Stimulated activated naive B cell treated with anti-CD40 and anti-IgM and Interleukin-4, amounts not matched to agents 10 μg/mL and 1 μg/mL and 100 μg/mL, for 72 hours (primary cell): ENCODE measurements at places on chromosomes 13 and 19.
A peak's percentile ranks its signal among the peaks of the same experiment; 100 is the strongest.

DNA sequence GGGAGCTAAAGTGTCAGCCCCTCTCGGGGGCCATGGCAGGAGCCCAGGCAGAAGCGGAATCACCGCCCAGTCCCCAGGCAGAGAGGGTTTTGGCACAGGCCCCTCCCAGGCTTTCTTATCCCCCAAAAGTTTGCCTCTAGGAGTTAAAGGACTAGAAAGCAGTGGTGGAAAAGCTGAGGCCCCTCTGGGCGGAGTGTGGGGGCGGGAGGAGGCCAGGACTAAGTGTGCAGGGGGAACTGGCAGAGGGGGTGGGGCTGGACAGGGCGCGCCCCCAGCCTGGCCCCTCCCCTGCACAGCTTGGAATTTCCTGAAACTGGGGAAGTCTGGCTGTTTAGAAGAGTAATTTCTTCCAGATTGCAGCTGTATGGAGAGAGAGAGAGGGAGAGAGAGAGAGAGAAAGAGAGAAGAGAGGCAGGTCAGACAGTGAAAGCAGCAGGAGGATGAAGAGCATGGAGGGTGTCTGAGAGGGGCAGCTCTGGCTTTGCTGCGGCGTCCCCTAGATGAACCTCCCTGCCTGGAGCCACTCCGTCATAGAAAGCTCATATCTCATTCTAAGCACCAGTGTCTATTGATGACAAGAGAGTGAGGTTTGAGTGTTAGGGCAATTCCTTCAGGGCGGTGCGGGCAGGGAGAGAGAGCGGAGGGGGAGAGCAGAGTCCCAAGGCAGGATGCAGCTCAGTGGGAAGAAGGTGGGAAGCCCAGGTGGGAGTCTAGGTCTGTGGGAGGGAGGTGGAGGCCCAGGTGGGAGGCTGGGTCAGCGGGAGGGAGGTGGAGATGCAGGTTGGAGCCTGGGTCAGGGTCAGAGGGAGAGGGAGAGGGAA, at the start of gene CDC42EP5:
Gene CDC42EP5, minus strand, starts transcription at position 226 of the 821 bp plus-strand sequence. CDS start 7,749 bp downstream, outside the sequence.
- H3K27me3 ChIP-seq, result peaks cover 71% of the 10 kb centered on the region
- H3K27ac ChIP-seq, result no peak within 1 kb of the TSS
- H3K4me1 ChIP-seq, result peaks cover 20% of the 10 kb centered on the region
- H3K36me3 ChIP-seq, result no peaks in the 10 kb centered on the region
- DNase-seq, result no peak
- H3K4me3 ChIP-seq, result no peak within 1 kb of the TSS

DNA sequence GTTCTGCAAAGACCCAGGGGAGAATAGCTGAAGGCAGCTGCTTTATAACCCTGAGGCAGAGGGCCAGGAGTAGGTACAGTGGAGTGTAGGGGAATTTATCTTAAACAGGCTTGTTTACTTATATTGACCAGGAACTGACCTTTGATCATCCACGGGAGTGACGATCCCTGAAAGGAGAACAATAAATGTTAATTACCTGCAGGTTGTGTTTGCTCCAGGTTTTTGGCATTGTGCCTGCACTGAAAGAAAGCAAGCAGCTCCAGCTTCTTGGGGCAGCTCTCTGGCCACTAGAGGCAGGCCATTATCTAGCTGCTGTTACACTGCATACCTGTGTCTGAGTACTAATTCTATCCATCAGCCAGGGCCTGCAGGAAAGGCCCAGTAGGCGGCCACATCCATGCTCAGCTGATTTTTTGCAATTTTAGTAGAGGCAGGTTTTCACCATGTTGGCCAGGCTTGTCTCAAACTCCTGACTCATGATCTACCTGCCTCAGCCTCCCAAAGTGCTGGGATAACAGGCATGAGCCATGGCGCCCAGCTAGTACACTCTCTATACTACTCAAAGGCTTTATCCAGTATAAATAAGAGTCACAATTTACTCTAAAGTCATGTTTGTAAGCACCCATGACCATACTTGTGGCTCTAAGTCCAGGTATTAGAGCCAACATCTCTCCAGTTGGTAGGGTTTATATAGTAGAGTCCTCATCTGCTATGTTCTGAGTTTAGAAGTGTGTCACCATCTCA, 8.5 kb upstream of the ZNF91 start:
- H3K27me3 ChIP-seq, result no peaks in the 10 kb centered on the region
- no peak overlapping the region for H3K27ac ChIP-seq
- H3K4me3 ChIP-seq, result no peak overlapping the region
- no peaks in the 10 kb centered on the region for H3K36me3 ChIP-seq

DNA sequence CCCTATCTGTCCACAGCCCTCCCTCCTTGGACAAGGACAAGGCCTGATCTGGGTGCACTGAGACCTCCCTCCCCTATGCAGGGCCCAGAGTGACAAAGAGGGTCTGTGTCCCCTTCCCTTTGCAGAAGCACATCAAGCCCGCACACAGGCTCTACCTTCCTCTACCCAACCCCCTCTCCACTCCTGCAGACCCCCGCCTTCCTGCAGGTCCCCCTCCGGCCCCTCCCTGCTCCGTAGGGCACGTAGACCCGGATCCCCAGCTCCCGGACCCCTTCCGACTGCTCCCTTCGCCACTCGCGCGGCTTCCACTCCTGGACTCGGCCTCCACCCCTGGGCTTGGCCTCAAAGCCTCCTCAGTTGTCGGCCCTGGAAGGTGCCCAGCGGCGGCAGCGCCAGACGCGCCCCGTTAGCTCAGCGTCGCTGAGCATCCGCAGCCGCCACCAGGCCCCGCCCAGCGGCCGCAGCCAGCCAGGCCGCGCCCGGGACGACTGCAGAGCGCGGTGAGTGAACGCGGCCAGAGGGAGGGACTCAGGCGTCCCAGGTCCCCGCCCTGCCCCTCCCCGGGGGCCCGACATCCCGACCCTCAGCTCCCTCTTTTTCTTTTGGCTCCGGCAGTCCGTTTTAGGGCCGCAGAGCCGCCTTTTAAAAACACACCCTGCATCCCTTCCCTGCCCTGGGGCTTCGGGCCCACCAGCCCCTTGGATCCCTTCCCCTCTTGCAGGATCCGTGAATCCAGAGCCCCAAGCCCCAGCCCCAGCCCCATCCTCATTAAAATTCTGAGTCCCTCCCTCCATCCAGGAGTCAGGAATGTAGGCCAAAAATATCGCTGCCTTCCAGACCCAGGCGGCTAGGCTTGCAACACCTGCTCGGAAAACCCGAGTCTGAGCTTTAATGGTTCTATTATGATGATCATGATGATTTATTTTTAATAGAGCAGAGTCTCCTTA, 1.5 kb upstream of the MYADM start:
- no peaks in the 10 kb centered on the region for H3K27me3 ChIP-seq
- H3K4me1 ChIP-seq, result peaks cover 40% of the 10 kb centered on the region
- peaks cover 4% of the 10 kb centered on the region for H3K36me3 ChIP-seq
- H3K27ac ChIP-seq, result peak overlapping the region; percentile 98

DNA sequence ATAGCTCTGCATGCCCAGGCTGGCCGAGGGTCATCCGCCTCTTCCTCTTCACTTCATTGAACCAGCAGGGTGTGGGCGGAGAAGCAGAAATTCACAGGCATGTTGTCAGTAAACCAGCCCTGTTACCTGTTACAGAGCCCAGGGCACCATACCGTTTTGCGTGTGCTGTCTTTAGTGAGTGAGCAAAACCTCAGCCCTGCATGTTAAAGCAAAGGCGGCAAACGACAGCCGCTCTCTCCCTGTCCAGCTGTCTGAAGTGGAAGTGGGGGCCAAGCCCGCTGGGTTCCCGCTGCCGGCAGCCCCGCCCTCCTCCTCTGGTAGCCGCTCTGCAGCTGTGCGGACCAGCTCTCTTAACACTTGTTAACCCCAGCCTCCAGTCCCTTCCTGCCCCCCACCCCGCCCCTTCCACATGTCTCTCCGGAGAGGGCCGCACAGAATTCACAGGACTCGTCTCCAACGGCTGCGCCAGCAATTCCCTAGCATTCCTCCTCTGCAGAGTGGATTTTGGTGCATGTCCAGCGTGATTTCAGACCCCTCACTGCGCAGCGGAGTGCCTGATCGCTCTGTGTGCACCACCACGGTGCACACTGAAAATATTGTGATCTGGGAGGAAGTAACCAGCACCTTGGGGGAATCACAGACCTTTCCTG, 12.7 kb downstream of the KLHL26 start:
- peak overlapping the region; percentile 87 for H3K27ac ChIP-seq
- H3K4me3 ChIP-seq, result peak overlapping the region; percentile 82
- DNase-seq, result no peak
- peaks cover 29% of the 10 kb centered on the region for H3K4me1 ChIP-seq

DNA sequence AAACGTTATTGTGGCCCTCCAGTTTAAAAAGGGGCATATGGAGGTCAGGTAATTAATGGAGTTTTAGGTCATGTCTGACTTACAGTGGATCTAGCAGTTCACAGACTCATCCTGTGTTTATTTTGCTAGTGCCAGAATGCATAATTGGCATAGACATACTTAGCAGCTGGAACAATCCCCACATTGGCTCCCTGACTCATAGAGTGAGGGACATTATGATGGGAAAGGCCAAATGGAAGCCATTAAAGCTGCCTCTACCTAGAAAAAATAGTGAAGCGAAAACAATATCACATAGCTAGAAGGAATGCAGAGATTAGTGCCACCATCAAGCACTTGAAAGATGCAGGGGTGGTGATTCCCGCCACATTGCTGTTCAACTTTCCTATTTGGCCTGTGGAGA, 610.7 kb downstream of the SLITRK5 start:
- H3K27ac ChIP-seq, result no peak overlapping the region
- no peaks in the 10 kb centered on the region for H3K27me3 ChIP-seq
- H3K4me3 ChIP-seq, result no peak overlapping the region

GRCh38 chr19:1853295-1854038, 5.2 kb upstream of the REXO1 start:
- H3K27ac ChIP-seq, result peak overlapping the region; percentile 73
- peaks cover 13% of the 10 kb centered on the region for H3K36me3 ChIP-seq
- peak; percentile 75 for DNase-seq

DNA sequence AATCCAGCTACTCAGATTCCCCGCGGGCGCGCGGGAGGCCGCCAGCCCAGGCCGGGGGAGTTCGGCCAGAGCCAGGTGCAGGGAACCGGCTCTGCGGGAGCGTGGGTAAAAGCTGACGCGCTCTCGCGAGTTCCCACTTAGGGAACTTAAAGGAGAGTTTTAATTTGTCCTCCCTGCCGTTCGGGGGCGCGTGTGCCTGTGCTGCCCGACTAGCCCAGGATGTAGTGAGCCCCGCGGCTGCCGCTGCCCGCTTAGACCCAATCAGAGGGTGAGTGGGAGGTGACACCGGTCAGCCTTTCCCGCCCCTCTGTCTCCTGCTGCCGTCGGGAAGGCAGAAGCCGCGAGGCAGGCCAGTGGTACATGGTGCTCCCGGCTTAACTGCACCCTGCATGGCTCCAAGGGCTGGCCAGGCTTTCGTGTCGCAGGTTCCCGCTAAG, 36.0 kb upstream of the NEK3 start:
- no peaks in the 10 kb centered on the region for H3K36me3 ChIP-seq
- H3K4me1 ChIP-seq, result peaks cover 19% of the 10 kb centered on the region
- peak overlapping the region; percentile 89 for H3K27ac ChIP-seq
- H3K27me3 ChIP-seq, result no peaks in the 10 kb centered on the region
- DNase-seq, result peak; percentile 63
